ENCODE measurements at places on chromosomes 7 and 10.
A peak's percentile ranks its signal among the peaks of the same experiment; 100 is the strongest.

DNA sequence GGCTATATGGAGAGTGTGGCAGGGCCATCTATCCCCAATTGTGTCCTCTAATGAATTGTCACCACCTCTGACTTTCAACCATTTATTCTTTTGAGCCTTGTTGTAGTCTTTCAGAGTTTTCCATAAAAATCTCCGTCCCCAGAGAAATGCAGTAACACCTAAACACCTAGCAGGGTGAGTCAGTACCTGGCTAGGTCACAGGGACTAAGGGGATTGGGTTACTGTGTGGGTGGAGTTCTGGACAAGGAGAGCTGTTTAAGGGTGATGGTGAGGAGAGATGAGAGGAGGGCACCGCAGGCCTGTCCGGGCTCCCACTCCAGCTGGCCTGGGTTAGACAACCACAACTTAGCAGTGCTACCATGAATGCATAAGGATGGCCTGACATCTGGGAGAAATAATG, 186.2 kb upstream of the LYZL1 start:
- no peak for DNase-seq

DNA sequence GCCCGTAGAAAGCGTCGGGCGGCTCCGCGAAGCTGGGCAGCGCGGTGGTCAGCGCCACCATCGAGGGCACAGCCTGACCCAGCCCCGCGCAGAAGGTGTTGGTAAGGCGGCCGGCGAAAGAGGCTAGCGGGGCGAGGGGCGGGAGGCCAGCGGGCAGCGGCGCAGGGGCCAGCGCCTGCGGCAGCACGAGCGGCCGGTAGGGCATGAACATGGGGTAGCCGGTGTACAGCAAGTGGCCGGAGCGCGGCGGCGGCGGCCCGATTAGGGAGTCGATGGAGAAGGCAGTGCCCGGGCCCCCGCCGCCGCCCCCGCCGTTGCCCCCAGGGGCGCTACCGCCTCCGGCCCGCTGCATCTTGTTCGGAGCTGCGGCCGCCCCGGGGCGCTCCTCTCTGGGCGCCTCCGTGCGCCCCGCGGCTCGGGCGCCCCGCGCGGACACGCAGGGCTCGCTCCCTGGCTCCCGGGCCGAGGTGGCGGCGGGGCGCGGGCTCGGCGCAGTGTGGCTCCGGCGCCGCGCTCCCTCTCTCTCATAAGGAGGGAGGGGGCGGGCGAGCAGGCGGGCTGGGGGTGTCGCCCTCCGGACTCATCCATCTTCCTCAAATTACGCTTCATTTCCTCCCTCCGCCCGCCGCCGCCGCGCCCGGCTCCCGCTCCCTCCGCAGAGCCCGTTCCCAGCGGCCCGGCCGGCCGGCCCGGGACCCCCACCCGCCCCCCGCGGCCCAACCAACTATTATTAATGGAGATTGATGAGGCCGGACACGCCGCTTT, at the start of gene GBX1:
GBX1 (minus strand) TSS at position 498 of the 765 bp plus-strand sequence; CDS start at position 352, 146 bp downstream.
- DNase-seq, result no peak

DNA sequence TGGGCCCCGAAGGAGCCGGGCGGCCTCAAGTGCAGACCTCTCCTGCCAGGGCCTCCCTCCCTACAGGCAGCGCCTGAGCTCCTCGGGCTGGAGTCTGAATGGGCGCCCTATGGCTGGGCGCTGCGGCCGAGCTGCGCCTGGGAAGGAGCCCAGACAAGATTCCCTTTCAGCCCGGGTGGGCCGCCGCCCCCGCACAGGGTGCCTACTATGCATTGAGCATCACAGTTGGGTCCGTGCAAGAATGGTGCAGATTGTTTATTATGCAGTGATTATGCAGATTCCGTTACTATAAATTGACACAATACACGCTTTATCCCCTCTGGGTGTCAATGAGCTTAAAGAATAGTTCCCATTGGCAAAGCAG, 77.2 kb upstream of the PDGFA start:
- DNase-seq, result no peak

- DNase-seq, result no peak
Observed at GRCh38 chr7:30910411-30911073, 1.1 kb upstream of the AQP1 start.

- DNase-seq, result no peak
Observed at GRCh38 chr10:126009650-126010049, 113.3 kb downstream of the FANK1 start.

GRCh38 chr10:100997360-100998182, 2.0 kb upstream of the LZTS2 start:
- DNase-seq, result peak; percentile 60

- no peak for DNase-seq
Observed at GRCh38 chr10:48468130-48468790, 136.6 kb downstream of the ARHGAP22 start.

- DNase-seq, result no peak
Observed at GRCh38 chr10:77723376-77723775, 85.8 kb upstream of the KCNMA1 start.

DNA sequence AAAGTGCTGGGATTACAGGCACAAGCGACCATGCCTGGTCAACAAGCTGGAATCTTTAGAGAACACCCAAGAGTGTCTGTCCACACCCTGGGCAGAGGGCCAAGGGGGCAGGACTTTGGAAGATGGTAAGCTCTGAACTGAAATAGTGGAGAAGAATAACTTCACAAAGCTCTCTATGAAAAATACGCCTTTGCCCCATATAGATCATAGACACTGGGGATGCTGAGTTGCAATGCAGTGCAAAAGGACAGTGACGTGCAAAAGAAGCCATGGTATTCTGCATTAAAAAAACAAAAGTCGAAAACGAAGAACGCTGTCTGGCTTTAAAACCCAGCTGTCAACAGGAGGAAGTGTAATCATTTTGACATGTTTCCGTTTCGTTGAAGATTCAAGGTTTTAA, 353.6 kb downstream of the CALN1 start:
- DNase-seq, result no peak

GRCh38 chr10:89494068-89494467, 41.3 kb downstream of the SLC16A12 start:
- DNase-seq, result no peak

- no peak for DNase-seq
Observed at GRCh38 chr7:100681491-100682227, 8.1 kb downstream of the GNB2 start.

DNA sequence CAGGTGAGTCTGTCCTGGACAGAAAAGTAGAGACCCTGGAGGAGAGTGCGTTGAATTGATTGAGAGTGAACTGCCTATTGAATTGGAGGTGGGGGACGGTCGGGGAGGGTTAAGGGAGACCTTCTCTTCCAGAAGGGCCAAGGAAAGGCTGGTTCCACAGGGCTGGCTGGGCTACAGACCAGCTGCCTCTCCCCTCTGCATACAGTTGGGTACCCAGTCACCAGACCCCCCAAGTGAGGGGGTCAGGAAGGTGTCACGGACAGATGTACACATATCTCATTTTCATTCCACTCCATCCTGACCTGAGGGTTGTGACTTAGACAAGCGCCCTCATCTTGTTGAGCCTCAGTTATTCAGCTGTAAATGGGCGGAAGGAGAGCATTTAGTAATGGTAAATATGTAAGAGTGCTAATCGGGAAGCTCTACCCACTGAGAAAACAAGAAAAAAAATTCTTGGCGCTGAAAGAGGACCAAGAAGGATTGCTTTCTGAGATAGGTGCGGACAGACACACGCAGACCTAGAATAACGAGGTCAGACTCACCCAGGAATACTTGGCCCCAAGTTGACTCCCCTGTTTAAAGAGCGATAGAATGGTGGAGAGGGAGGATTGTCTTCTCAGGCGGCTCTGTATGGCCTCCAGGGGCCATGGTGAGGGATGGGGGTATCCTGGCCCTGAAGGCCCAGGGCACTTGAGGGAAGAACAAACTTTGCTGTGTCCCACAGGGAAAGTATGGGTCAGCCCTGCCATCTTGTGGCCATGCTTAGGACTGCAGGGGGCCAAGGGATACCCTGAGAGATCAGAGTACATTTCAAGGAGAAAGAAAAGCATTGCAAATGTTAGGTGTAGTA, 7.2 kb upstream of the MBL2 start:
- DNase-seq, result no peak

DNA sequence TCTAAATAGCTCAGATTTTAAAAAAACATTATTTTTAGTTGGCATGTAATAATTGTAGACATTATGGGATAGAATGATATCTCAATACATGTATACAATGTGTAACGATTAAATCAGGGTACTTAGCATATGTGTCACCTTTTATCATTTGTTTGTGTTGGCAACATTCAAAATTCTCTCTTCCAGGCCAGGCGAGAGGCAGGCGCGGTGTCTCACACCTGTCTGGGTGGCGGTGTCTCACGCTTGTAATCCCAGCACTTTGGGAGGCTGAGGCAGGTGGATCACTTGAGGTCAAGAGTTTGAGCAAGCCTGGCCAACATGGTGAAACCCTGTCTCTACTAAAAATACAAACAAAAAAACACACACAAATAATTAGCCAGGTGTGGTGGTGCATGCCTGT, 151.7 kb downstream of the RTKN2 start:
- DNase-seq, result no peak

DNA sequence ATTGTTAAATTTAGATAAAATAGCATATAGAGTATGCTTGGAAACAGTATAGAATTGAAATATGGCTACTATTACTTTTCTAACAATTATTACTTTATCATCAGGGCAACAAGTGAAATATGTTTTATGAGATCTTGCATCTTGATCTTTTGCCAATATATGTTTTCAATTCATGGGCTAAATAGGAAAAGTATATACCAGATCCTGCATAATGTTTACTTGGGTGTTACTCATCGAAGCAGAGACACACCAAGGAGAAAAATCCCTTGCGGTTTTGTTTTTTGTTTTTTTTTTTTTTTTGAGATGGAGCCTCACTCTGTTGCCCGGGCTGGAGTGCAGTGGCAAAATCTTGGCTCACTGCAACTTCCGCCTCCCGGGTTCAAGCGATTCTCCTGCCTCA, 541.4 kb downstream of the SUGCT start:
- DNase-seq, result no peak

DNA sequence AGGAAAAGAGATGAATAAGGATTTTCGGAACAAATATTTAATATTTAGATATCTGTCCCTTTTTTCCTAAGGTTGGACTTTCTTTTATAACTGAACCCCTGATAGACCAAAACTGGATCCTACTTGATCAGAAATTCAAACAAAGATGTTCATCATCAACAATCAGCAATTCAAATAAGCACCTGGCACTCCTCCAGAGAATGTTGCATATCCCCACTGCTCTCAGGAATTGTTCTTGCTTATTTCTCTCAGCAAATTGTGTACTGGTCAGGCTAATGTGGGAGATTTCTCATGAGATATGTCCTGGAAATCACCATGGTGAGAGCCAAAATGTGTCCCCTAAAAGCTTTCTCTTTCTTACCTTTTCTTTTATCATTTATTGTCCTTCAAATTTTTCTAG, 40.3 kb upstream of the LHFPL3 start:
- peak; percentile 18 for DNase-seq
